ENCODE measurements at places on chromosomes 3 and 15.

DNA sequence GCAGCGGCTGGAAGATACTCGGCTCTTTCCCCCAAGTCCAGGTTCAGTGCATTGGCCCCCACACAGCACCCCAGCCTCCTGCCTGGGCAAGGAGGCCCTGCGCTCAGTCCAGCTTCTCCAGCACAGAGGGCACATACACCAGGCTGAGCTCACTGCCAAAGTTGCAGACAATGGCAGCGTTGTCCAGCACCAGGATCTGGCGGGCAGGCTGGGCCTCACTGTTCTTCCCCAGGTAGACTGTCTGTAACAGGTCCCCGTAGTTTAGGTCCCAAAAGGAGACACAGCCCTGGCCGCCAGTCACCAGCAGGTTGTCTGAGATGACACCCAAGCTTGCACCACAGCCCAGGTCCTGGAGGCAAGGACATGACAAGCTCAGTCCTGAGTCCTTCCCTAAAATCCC, 32.9 kb downstream of the PTPN23 start:
- no peak for DNase-seq

DNA sequence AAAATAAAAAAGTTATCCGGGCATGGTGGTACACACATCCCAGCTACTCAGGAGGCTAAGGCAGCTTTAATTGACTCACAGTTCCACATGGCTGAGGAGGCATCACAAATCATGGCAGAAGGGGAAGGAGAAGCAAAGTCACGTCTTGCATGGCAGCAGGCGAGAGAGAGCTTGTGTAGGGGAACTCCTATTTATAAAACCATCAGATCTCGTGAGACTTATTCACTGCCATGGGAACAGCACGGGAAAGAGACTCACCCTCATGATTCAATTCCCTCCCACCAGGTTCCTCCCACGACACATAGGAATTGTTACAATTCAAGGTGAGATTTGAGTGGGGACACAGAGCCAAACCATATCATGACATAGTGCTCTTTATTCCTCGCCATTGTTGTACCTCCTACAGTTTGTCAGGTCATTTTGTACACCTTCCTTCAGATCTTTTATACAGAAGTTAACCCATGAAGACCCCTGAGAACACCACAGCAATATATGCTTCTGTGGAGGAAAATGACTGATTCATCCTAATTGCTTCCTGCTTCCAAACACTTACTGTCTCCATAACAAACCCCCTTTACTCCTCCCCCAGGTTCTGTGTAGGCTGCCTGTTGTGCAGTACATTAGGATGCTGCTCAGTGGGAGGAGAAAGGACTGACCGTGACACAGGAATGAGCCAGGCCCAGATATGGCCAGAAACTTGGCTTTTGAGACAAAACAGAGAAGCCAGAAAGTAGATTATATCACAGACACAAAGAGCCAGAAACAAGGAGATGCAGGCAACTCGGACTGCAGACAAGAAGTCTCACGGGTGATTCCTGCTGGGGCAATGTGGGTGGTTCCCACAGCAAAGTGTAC, 67.9 kb upstream of the HEG1 start:
- no peak for DNase-seq

- no peak for DNase-seq
Measured at GRCh38 chr15:35834866-35835265, 288.9 kb upstream of the DPH6 start.

DNA sequence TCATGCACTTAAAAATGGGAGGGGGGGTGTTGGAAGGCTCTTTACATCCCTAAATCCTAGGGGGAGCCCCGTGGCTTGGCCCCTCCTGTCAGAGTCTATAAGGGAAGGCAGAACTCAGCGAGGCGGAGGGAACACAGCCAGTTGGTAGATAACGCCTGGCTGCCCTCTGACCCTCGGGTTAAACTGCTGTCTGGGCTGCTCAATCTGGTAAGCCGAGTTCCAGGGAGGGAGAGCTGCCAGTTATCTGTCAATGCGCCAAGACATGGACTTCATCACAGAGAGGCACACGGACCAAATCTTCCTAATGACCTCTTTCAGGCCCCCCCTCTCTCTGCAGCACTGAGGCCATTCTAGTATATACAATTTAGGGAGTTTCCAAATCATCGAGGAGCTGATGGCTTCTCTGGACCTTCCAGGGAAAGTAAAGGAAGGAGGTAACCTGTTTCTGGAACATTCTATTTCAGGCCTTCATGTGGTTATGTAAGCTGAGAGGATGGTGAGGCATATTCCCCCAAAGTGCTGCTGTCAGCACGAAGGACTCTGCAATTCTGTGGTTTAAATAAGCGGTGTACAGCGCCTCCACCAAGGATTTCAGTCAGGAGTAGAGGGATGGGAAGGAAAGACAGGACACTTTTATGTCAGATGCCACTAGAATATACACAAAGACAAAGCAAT, 349.0 kb downstream of the MCTP2 start:
- no peak for DNase-seq

GRCh38 chr15:31811641-31812040, 218.7 kb upstream of the CHRNA7 start:
- DNase-seq = no peak
